ENCODE measurements at places on chromosomes 12 and 14.

- DNase-seq: no peak
These were observed 368.6 kb upstream of the RGS6 start for GRCh38 chr14:71563492-71564153.

GRCh38 chr14:49566714-49567113, 19.5 kb downstream of the RPS29 start:
- DNase-seq: no peak

DNA sequence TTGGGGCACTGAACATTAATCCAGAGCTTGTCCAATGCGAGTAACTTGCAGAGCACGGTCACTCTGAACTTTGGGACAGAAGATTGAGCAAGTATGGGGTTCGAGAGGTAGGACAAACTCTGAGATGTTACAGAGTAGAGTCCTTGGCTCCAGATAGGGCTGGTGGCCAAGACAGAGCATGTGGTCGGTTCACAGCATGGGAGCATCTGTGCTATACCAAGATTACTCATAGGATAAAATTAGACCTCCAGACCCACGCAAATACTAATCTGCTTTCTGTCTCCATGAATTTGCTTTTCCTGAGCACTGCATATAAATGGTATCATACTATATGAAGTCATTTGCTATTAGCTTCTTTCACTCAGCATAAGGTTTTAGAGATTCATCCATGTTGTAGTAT, 93.4 kb upstream of the TBX5 start:
- DNase-seq: no peak

DNA sequence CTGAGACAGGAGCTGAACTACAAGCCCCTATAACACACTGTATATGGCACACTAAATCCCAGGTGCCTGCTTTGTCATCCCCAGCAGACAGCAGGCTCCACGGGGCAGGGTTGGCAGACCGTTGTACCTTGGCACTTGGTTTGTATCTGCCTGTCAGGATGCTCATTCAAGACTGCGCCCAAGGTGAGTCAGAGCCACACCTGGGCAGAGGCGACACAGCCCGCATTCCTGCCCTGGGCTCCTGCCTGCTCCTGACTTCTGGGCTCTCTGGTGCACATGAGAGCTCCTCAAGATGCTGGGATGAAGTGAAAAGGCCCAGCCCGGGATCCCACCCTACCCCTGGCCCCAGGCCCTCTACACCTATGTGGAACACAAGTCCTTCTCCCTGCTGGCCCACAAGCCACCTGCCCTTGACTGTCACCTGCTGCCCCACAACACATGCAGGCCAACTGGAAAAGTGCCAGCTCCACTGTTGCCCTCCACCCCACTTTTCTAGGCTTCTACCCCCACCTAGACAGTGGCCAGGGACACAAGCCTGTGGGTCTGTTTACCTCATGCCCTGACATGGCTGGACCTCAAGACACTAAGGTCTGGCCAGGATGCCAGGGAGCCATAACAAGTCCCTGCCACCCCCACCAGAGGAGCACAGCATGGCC, 30.8 kb upstream of the PNMA1 start:
- DNase-seq: no peak

Measured in WERI-Rb-1 (cell line).